ENCODE measurements at places on chromosomes 5 and 9.

DNA sequence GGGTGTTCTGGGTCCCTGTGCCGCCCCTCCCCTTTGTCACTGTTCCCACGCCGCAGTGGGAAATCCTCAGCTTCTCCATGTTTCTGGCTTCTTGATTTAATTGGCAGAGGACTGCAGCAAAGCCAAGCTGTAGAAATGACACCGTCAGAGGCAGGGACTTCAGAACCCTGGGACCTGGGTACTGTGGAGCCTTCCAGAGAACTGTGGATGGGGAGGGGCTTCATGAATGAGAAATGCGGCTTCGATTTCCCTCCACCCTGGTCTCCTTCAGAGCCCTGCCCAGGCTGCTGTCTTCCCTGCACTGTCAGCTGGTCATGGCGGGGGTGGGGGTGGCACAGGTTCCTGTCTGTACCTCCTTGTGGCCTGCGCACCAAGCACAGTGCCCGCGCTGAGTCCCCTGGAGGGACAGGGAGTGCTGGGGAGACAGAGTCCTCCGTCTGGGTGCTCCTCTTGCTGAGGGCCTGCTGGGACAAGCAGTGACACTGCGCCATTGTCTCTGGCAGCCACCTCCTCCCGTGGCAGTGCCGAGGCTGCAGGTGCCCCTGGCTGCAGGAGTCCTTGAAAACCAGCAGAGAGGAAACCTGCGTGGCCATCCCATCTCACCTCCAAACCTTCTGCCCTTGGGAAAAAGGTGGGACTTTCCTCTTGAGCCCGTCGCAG lies 47.2 kb downstream of the COL5A1 start:
- DNase-seq: no peak

GRCh38 chr9:2209400-2209799 lies 194.3 kb downstream of the SMARCA2 start:
- DNase-seq: no peak

DNA sequence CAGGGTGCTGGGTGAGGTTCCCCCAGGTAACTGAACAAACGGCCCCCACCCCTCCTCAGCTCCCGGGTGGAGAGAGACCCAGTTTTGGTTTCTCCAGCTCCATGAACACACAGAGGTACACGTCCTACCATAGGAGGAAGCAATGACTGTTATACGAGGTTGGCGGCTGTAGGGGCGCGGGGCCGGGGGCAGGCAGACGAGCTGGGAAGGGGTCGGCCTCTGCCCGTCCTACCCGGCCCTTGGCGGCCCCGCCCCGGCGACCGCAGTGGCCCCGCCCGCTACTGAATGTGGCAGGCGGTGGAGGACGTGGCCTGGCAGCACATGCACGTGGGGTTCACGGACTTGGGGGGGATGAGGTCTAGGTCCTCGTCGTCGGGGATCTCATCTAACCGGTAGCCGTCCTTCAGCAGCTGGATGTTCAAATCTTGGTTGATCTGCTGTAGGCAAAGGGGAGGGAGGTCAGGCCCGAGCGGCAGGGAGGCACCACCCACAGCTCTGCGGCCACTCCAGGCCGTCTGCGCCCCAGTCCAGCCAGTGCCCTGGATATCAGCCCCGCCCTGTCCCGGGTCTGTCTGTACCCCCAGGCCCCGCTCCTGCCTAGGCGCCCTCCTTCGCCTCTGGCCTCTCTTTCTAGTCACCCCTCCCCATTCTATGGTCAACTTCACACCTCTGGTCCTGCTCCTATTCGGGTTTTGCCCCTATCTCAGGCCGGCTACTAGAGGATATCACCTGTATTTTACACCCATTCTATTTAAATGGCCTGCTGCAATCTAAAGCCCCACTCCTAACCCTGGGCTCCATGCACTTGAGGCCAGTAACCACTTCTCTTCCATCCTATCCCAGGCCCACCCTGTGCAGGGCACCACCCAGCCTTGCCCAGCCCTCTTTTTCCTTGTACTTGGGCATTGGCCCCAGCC lies 24.2 kb upstream of the MYORG start:
- no peak for DNase-seq

DNA sequence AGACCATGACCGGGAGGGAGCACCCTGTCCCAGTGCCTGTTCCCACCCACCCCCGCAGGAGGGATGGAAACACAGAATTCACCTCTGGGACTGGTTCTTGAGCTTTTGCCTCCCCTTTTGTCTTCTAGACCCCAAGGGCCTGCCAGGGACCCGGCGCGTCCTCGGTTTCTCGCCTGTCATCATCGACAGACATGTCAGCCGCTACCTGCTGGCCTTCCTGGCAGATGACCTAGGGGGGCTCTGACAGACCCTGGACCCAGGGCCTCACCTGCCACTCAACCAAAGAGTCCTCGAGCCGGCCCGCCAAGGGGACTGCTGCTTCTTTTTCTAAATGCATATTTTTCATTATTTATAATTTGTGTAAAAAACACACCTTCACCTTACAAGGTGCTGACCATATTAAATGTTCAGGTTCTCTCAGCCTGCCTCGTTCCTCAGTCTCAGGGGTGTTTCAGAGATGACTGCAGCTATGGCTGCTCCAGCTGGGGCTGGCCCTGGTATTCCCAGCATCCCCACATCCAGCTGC lies 16.9 kb downstream of the CARD19 start:
- DNase-seq: no peak

GRCh38 chr5:77991084-77991483 lies 214.9 kb upstream of the TBCA start:
- no peak for DNase-seq

DNA sequence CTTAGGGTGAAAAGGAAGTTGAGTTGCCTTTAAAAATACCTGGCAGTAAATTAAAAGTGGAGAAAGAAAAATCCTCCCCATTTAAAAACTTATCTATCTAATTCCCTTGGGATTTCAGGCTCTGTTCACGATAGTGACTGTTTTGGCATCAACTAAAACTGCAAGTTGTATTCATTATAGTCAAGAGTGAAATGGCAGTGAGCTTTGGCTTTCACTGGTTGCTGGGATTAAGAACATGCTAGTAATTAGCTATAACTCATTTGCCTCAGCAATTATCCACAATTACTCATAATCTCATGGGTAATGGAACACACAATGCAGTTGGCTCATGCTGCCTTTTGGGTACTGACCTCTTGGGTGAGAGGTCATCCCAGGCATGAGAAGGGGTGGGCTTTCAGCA lies 250.1 kb downstream of the GAS1 start:
- no peak for DNase-seq

DNA sequence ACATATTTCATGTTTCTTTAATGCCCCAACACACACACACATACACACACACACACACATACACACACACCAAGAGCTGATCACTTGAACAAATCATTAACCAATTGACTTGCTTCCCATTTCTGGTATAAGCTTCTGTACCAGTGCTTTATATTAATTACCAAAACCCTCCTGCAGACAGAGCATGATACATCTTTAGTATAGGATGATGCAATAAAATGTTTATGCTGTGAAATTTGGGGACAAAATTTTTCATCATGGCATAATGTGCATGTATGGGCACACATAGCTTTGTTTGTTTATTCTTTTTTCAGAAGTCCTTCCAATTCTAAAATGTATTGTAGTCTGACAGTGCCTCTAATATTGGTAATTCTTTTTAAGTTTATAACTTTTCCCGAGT lies 34.5 kb downstream of the SLC1A3 start:
- no peak for DNase-seq

GRCh38 chr5:145585-146323 lies 45.5 kb upstream of the LRRC14B start:
- no peak for DNase-seq

DNA sequence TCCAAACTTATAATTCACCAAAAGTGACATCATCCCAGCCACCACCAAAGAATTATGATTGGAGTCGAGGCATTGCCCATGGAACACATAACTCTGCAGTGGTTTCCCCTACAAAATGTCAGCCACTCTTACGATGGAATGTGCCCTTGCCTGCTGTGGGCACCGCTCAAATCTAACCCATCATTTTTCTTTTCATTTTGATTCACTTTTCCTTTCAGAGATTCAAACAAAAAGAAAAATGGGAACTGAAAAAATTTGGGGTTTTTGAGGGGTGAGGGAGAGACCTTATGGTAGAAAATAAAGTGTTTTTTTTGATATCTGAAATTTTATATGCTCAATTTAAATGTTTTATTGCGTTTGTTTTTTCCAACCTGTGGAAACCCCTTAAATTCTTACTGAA lies 28.1 kb downstream of the SMARCA2 start:
- no peak for DNase-seq

DNA sequence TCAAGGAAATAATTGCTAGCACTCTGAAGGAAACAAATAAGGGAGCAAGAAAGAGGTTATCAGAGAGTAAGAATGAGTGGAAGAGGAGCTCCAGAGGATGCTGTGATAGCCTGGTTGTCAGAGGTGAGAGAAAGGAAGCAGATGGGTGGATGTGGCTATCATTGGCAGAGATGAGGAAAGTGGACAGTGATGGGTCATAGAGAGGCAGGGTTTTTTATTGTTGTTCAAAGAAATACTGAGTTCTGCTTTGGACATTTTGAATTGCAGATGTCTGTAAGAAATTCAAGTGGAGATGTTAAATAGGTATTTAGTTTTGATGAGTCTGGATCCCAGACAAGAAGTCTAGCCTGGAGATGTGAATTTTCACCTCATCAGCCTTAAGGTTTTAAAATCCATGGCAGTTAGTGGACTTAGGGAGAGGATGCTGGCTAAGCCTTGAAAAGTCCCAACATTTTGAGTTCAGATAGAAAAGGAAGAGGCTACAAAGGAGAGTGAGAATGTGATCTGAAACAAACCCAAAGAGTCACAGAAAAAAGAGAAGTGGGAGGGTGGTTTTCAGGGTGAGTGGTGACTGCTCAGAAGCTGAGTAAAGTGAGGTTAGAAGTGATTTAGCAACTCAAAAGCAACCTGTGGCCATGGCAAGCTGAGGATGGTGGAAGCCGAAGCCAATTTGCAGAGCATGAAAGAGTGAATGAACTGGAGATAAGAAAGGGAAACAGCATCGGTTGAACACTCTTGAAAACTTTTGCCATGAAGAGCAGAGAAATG lies 50.4 kb downstream of the PPIC start:
- DNase-seq: no peak

GRCh38 chr9:130383350-130383715 lies 61.4 kb upstream of the ASS1 start:
- DNase-seq: no peak

- DNase-seq: no peak
Observed at GRCh38 chr5:57493034-57493433, 10.4 kb upstream of the ACTBL2 start.

DNA sequence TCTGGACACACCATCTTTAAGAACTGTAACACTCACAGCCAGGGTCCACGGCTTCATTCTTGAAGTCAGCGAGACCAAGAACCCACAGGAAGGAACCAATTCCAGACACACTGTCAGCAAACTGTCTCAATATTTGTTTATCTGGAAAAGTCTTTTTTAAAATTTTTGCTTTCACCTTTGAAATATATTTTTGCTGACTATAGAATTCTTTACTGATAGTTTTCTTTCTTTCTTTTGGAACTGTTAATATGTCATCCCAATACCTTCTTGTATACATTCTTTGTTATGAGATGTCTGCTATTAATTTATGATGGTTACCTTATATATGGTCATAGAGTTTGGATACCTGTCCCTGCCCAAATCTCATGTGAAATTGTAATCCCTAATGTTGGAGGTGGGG lies 145.1 kb upstream of the IRX4 start:
- no peak for DNase-seq

DNA sequence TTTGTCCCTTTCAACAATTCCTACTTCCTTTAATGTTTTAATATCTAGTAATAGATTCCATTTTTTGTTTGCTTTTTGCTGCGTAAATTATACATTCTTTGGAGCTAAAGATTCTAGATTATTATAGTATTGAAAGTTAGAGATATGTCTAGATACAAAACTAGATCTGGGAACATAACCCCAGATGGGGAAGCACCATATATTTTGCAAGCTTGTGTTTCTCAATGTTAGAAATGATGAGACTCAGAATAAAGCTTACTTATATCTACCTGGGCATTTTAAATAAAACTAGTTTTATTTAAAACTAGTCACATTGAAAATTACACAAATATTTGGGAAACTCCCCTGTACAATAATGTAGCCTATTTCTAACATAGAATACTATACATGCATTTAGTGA lies 32.2 kb downstream of the TRIO start:
- no peak for DNase-seq

- DNase-seq: no peak
Observed at GRCh38 chr5:38673671-38674071, 117.2 kb upstream of the LIFR start.

GRCh38 chr5:74452856-74453255 lies 187.7 kb downstream of the ENC1 start:
- DNase-seq: no peak

- DNase-seq: no peak
Observed at GRCh38 chr5:76457674-76458485, 54.8 kb downstream of the IQGAP2 start.

DNA sequence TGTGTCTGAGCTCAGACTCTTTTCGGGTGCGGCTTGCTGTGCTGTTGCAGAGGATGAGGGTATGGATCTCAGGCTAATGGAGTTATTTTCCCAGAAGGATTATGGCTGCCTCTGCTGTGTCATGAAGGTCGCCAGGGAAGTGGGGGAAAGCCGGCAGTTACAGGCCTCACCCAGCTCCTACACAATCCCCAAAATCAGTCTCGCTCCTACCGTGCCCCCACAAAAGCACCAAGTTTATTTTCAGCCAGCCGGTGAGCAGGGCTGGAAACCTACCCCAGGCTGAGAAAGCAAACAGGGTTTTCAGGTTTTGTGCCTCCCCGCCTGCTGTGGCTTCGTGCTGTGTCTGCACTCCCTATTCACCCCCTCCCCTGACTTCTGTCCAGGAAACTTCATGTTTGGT lies 113.3 kb downstream of the SLC24A2 start:
- DNase-seq: no peak

- no peak for DNase-seq
Observed at GRCh38 chr9:137247135-137247915, 3.8 kb upstream of the STPG3 start.

DNA sequence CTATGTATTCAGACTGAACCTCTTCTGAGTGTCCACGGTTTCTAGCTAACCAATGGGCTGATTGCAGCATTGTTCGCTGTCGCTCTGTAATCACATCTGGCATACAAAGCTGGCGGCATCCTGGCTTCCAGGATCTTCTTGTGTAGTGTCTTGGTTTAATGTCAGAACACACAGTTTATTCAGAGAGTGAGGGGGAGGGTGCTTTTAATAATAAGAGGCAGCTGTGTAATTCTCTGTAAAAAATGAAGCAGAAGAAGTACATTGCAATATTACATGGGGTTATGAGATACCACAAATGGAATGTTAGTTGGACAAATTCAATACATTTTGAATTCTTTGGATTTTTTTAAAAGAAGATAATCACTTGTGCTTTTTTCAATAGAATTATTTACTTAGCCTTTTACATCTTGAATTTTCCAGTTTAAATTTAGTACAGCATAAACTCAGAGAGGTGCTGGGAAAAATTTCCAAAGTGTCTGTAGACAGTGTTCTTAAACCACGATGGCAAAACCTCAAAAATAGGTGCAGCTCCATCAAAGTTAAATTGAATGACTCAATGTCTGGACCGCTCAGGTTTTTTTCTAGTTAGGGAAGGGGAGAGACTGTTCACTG lies 206.0 kb downstream of the PCSK1 start:
- no peak for DNase-seq

DNA sequence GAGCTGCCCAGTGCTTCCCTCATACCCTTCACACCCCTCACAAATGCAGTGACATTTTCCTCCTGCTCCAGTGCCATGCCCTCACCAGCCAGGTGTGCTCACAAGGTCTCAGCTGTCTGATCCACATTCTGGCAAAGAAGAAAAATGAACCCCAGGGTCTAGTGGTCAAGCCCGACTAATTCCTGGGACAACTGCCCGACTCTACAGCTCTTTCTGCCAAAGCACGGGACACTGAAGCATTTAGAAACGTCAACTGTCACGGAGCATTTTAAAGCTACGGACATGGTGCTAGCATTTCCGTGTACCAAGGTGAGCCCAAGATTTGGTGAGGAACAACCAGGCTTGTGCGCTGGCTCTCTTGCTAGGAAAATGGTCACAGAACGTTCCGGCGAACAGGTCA lies 56.8 kb upstream of the PHYKPL start:
- no peak for DNase-seq
